Activated gamma-delta T cell treated with anti-CD3 and anti-CD28 coated beads, Interleukin-2, amount 50 U/mL, for 16 hours (primary cell): ENCODE measurements at places on chromosomes 12 and 14.

GRCh38 chr12:94380507-94380906 lies 79.2 kb downstream of the CEP83 start:
- no peak for DNase-seq

DNA sequence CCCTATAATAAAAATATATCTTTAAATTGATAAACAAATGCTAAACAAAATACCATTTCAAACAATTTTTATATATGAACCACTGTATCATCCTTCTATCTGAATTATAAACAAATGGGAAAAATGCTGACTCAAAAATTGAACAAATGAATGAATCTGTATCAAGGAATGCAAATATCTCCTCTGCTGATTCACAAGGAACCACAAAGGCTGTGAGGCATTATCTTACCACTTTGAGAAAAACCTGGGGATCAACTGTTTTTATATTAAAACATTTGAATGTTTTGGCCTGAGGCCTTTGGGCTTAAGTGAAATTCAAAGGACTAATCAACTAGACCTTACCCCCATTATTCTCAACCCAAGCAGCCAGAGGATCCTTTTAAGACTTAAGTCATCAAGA lies 86.3 kb downstream of the EML5 start:
- DNase-seq, result no peak

- peak; percentile 14 for DNase-seq
These were observed 50.2 kb downstream of the SETD3 start for GRCh38 chr14:99430491-99430890.

GRCh38 chr12:101019667-101020066 lies 190.4 kb downstream of the SLC5A8 start:
- DNase-seq, result no peak

GRCh38 chr14:23483236-23483854 lies 13.8 kb downstream of the NGDN start:
- no peak for DNase-seq

GRCh38 chr14:105326891-105327694 lies 12.5 kb downstream of the PACS2 start:
- DNase-seq, result no peak

DNA sequence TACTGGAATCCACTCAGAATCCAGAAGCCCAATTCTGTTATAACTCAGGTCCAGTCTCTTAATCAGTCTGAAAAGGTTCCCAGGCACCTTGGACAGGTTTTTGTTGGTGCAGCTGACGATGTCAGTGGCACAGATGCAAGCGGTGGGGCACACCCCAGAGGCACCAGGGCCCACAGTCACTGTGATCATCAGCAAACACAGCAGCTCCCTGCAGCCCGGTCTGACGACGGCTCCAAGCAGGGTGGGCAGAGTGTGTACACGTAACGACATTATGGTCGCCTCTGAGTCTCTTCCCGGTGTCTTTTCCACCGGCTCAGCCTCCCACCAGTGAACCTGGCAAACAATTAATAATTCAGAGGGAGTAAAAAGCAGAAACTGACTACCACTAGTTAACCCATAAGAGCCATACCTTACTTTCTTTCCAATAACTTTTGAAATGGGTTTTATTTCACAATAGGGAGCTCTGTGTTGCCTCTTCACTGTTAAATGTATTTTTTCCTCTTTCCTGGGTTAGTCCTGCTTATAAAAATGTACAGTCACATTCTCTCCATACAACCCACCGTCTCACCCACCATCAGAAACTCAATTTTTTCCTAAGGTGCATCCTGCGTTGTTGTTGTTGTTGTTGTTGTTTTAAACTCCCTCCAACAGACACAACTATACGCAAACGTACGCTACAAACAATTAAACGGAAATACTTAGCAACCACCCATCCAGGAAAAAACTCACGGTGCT lies 521 bp upstream of the PCED1B start:
- DNase-seq, result no peak

DNA sequence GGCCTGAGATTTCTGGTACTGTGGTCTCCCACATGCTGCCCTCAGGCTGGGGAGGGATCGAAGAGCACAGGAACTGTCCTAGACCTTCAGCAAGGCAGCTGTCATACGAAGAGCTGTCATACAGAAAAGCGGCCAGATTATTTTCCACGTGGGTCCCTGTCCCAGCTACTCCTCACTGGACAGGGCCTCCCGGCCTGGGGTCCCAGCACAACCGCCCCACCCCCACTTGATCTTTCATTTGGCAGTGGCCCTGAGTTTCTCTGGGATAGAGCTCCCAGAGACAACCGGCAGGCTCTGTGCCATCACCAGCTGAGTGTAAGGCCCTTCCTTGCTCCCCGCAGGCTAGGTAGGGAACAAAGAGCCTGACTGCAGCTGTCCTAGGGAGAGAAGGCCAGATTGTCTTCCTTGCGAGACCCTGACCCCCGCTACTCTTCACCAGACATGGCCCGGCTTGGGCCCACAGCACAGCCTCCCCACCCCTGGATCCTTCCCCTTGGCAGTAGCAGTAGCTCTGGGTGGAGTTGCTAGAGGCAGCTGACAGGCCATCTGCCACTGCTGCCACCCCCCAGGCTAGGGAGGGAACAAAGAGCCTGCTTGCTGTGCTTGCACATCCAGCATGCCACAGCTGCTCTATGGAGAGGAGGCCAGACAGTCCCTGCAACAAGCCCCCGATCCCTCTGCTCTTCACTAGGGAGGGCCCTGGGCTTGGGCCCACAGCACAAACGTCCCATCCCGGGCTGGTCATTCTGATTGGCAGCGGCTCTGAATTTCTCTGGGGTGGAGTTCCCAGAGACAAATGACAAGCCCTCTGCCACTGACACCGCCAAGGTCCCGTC lies 3.1 kb upstream of the OR4N2 start:
- DNase-seq, result no peak

DNA sequence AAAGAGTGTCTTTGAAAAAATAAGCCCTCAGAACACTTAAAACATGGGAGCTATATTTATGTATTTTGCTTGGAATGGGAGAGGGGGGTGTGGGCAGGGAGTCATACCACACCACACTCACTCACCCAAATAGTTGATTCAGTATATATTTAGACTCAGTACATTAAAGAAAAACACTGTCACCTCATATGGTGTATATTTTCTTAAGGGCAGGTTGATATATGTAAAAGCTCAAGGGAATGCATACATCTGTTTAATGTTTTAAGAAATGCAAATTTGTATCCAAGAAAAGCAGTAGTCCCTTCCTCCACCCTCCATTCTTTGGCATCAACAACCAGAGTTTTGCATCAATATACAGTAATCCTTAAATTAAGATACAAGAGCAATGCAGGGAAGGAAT lies 1.4 kb downstream of the NFYB start:
- no peak for DNase-seq

GRCh38 chr12:64273527-64274403 lies 51.7 kb upstream of the KICS2 start:
- DNase-seq, result no peak

DNA sequence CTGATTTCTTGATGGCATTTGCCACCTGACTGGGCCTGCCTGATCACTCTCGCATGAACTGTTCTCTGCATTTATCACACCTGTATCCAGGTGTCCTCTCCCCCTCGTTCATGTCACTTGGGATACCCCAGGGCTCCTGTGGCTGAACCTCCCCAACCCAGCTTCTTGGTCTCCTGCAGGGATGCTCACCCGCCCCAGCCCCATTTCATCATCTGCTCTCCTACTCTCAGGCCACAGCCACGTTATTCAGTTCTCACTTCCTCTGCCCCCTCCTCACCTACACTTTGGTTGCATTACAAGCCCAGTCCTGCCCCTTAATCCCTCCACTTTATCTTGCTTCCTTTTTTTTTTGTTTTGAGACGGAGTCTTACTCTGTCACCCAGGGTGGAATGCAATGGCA lies 35.5 kb downstream of the TMBIM6 start:
- no peak for DNase-seq

DNA sequence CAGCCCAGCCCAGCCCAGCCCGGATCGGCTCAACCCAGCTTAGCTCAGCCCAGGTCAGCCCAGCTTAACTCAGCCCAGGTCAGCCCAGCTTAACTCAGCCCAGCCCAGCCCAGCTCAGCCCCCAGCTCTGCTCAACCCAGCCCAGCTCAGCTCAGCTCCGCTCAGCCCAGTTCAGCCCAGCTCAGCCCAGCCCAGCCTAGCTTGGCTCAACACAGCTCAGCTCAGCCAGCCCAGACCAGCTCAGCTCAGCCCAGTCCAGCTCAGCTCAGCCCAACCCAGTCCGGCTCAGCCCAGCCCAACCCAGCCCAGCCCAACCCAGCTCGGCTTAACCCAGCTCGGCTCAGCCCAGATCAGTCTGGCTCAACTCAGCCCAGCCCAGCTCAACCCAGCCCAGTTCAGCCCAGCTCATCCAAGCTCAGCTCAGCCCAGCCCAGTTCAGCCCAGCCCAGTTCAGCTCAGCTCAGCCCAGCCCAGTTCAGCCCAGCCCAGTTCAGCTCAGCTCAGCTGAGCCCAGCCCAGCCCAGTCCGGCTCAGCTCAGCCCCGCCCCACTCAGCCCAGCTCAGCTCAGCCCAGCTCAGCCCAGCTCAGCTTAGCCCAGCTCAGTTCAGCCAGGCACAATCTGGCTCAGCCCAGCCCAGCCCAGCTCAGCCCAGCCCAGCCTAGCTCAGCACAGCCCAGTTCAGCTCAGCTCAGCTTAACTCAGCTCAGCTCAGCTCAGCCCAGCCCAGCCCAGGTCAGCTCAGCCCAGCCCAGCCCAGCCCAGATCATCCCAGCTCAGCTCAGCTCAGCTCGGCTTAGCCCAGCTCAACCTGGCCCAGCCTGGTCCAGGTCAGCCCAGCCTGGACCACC lies 331.7 kb downstream of the TMEM121 start:
- DNase-seq, result no peak

DNA sequence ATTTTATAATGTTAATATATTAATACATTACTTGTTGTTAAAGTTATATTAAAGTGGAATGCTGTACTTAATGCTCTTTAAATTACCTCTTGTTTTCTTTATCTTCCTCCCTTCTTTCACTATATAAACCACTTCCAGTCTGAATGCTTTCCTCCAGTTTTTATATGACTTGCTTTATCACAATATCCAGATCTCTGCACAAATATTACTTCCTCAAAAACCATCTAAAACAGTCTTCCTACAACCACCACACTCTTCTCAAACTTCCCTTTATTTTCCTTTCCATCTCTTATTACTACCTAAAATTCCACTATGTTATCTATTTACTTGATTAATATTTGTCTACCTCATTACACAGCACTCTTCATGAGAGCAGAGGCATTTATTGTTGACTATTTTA lies 956.6 kb downstream of the LRFN5 start:
- no peak for DNase-seq

DNA sequence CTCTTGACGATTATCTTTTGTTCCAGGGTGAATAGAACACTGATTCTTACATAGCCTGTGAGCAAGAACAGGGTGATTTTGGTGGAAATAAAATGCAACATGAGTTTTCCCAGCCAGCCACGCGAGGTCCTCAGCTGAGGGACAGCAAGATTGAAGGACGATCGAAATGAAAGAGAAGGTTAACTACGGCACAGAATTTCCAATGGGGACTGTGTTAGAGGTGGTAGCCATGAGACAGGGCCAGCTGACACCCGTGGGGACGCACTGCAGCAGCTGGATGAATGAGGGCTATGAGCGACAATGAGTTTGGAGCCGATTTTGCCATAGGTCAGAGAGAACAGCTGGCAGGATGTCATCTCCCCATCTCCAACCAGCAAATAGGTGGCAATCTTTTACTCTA lies 243.4 kb upstream of the PELI2 start:
- no peak for DNase-seq

- DNase-seq, result no peak
These were observed 24.3 kb downstream of the DLK1 start for GRCh38 chr14:100750762-100751699.

- DNase-seq, result no peak
These were observed 51.1 kb downstream of the RAB35 start for GRCh38 chr12:120065472-120065871.

DNA sequence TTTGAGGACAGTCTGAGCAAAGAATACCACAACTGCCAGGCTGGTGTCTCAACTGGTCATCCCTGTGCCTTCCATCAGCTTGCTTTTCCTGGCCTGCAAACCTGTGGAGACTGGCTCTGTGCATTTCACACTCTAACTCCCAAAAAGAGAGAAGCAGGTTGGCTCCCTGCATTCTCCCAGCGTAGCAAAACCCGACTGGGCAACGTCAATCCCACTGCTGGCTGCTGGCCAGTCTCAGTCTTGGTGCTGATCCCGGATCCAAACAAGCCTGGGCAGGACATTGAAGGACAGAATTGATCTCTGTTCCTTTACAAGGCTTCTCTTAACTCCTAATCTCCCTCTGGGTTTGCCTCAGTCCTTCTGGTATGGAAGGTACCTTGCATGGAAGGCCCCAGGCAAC lies 65.4 kb downstream of the FZD10 start:
- no peak for DNase-seq

DNA sequence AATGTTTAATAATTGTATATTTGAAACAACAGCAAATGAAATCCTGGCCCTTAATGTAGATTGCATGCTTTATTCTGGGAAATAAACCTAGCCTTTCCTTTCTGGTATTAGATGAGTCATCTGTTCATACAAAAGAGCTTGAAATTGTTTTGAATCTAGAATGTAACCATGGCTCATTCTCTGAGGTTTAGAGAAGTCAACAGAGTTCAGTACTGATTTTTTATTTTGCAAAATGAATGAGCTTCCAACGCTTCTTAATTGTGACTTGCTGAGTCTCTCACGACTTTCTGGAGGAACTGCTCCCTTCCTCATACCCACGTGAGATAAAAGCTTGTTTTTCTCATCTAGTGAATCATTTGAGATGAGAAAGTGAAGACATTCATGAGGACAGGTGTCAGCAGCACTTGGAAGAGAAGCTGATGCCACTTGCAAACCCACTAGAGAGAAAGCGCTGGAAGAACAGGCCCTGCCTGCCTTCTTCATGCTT lies 509.6 kb downstream of the VRK1 start:
- no peak for DNase-seq

DNA sequence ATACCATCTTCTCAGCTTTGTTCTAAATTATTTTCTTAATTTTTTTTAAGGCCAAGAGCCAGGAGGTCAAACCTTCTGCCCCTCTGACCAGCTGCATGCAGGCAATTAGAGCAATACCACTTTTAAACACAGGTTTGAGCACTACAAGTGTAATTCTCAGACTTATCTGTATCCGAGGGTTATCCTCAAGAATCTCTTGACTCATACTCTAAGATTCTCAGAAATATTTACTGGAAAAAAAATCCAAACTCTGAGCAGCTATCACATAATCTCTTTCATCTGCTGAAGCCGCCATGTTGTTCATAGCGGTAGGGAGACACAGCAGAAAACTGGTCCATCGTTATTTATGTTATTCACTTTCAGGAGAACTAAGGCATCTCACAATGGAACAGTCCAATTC lies 27.4 kb upstream of the PTHLH start:
- DNase-seq, result no peak

DNA sequence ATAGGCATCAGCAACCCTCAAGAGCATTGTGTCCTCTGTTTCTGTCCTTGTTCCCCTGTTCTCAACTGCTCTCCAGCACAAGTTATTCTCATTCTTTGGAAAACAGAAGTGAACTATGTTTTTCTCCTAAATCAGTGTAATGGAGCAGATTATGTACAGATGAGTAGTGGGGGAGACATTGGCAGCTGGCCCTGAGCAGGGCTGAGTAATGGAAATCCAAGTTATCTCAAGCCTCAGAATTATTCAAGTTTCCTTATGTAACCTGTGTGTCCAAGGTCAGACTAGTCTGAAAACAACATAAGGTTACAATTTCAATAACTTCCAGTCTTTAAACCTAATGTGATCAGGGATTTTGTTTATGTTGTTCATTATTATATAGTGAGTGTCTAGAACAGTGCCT lies 116.1 kb upstream of the FUT8 start:
- no peak for DNase-seq

GRCh38 chr14:51525739-51526138 lies 126.0 kb upstream of the FRMD6 start:
- DNase-seq, result no peak
